SK-N-SH (cell line): ENCODE measurements at places on chromosomes 1 and 21. TPM values are rescaled to one million over a fixed set of nuclear protein-coding genes. Genes with fewer than 3 reads are reported as not detected.
A peak's percentile ranks its signal among the peaks of the same experiment; 100 is the strongest.

- DNase-seq, result no peak
Observed at GRCh38 chr1:234718496-234719453, 108.8 kb upstream of the IRF2BP2 start.

DNA sequence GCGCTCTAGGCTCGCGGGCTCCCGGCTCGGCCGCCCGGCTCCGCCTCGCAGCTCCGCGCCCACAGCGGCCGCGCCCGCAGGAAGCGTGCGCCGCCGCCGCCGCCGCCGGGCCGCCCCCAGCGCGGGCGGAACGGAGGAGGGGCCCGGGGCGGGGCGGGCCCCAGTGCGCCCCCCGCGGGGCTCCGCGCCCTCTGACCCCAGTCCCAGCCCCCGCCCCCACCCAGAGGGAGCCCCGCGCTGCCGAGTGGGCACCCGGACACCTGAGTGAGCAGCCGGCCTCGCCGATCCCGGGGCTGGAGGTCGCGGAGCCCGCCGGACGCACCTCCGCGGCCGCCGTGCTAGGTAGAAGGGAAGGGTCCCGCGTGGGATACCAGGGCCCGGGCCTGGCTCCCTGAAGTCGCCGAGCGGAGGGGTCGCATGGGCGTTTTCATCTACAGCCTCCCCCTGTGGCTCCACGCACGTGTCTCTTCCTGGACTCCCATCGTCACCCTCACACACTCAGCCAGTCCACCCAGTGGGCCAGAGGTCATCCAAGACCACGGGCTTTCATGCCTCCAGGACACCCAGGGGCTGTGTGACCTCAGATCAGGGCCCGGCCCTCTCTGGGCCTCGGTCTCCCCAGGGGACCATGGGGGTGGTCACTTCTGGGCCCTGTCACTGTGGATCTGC, at the start of gene SDC3:
SDC3 (minus strand) TSS at position 63 of the 669 bp plus-strand sequence. CDS start 172 bp downstream, outside the sequence.
- DNase-seq, result no peak

- DNase-seq, result no peak
Observed at GRCh38 chr1:245923215-245923614, 583.9 kb downstream of the SMYD3 start.

GRCh38 chr1:184597650-184598357, 156.9 kb downstream of the EDEM3 start:
- DNase-seq, result peak; percentile 12

DNA sequence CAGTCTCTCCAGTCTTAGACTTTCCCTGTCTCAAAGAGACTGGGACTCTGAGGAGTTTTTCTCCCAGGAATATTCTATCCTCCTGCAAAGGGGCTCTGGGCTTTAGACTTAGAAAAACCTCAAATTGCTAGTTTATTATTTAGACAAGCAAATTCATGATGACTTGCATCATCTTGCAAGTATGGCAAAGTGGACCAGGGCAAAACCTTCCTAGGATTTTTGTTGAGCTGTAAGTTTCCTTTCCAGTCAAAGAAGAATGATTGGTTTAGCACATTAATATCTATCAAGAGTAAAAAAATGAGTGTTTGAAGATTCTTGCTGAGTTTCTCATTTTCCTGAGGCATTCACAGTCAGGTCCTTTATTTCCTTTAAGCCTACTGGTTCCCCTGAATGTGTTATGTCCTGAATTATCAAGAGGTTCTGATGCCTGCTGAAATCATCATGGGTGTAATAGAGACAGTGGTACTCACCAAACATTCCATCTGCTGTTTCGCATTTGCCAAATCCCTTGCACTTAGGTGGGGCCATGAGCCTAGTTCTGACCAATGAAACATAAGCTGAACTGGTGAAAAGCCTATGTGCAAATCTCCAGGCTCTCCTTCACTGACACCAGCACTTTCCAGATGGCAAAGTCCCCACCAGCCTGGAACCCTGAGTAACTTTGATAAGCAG, 25.2 kb upstream of the SPAG17 start:
- no peak for DNase-seq

- peak; percentile 56 for DNase-seq
Observed at GRCh38 chr21:37208056-37208721, 58.9 kb downstream of the VPS26C start.

DNA sequence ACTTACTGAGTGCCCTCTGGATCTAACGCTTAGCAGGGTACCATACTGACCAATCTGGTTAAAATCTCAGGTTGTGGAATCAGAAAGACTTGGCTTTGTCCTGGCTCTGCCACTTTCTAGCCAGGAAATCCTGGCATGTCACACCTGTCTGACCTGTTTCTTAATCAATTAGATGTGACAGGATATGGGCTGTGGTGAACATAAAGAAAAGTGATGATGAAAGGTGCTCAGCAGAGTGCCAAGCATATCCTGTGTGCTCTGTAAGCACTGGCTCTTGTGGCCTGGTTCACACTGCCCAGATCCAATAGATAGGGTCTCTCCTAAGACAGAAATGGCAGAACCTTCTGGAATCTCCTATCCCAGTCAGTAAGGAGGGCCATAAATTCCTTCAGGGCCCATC, 53.9 kb downstream of the PHC2 start:
- DNase-seq, result no peak

GRCh38 chr1:218553197-218553596, 208.1 kb downstream of the TGFB2 start:
- no peak for DNase-seq

GRCh38 chr1:232109391-232109790, 482.8 kb downstream of the DISC1 start:
- no peak for DNase-seq

DNA sequence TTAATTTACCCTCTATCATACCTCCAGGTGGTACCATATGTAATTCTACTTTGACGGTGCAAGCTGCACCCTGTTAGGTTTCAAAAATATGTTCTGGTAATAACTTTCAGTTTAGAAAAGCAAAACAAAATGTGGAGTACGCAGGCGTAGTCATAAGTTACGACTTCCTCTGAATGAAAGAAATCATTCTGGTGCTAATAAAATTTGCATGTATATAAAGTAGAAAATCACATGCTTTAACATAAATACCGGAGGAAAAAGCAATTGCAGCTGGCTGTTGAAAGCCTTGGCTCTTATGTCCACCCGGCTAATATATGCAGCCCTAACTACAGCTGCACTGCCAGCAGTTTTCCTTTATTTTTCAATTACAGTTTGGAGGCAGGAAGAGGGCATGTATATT, 65.2 kb upstream of the TMPRSS15 start:
- DNase-seq, result no peak

- no peak for DNase-seq
Observed at GRCh38 chr1:179968994-179969919, 14.6 kb downstream of the CEP350 start.

DNA sequence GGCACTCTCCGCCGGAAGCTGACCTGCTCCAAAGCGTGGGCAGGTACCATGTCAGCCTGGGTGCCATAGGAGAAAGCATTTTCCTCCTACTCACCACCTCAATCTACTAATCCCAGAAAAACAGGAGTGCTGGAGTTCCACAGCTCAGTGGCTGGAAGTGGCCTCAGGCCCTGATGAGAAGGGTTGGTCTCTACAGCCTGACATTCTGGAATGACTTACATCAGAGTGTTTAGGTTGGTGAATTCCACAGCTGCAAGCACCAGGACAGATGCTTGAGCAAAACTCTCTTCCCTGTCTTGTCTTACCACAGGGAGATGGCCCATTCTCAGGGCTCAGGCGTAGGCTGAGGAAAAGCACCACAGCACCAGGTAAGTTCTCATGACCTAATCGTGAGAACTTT, 5.5 kb downstream of the SEC16B start:
- no peak for DNase-seq

GRCh38 chr1:41442697-41443251, 41.7 kb downstream of the EDN2 start:
- DNase-seq, result peak; percentile 74

- peak; percentile 50 for DNase-seq
Observed at GRCh38 chr1:168135116-168135920, 1.4 kb downstream of the GPR161 start.

DNA sequence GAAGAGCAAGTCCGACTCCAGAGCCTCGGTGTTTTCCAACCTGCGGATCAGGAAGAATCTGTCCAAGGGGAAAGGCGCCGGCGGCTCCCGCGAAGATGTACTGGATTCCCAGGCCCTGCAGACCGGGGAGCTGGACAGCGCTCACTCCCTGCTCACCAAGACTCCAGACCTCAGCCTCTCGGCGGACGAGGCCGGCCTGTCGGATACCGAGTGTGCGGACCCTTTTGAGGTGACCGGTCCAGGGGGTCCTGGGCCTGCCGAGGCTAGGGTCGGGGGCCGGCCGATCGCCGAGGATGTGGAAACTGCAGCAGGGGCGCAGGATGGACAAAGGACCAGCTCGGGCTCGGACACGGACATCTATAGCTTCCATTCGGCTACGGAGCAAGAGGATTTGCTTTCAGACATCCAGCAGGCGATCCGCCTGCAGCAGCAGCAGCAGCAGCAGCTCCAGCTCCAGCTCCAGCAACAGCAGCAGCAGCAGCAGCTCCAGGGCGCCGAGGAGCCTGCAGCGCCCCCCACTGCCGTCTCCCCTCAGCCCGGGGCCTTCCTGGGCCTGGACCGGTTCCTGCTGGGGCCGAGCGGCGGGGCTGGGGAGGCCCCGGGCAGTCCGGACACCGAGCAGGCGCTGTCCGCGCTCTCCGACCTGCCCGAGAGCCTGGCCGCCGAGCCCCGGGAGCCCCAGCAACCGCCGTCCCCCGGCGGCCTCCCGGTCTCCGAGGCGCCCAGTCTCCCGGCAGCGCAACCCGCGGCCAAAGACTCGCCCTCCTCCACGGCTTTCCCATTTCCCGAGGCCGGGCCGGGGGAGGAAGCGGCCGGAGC, 827 bp downstream of the FMN2 start:
- DNase-seq, result peak; percentile 88

DNA sequence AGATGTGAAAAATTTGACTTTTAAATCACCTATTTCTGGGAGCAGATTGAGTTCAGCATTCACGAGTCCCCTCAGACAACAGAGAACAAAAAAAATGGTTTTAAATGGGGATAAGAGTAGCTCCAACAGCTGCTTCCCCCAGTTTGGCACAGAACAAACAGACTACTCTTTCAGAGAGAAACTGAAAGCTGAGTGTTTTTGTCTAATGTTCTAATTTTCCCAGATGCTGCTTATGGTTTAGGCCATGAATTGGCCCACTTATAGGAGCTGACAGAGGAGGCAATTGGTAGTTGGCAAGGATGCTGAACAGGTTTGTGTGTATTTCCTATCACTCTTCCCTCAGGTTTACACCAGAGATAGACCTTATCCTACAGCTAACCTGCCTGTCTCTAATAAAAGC, 1637.4 kb upstream of the PRMT6 start:
- no peak for DNase-seq

- no peak for DNase-seq
Observed at GRCh38 chr1:116309090-116309870, 63.8 kb upstream of the ATP1A1 start.

DNA sequence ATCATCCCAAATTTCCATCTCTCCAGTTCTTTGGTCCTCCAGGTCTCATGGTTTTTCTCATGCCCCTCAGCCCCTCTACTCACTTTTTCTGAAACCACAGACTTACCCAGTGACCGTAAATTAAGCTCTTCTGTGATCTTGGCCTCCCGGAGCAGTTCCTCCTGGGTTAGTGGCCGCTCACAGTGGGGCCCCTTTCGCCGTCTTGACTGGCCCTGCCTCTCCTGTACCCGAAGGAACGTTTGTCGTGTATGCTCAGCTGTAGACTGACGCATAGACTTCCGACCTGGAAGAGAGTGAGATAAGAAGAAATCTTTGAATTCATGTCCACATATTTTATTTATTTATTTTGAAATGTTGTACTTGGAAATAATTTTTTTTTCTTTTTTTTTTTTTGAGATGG, 5.8 kb downstream of the VPS72 start:
- no peak for DNase-seq

- DNase-seq, result no peak
Observed at GRCh38 chr1:61116421-61116820, 34.1 kb downstream of the NFIA start.

GRCh38 chr1:29671446-29672356, 435.4 kb downstream of the PTPRU start:
- no peak for DNase-seq

GRCh38 chr1:161499099-161500039, 5.9 kb upstream of the FCGR2A start:
- DNase-seq, result no peak

DNA sequence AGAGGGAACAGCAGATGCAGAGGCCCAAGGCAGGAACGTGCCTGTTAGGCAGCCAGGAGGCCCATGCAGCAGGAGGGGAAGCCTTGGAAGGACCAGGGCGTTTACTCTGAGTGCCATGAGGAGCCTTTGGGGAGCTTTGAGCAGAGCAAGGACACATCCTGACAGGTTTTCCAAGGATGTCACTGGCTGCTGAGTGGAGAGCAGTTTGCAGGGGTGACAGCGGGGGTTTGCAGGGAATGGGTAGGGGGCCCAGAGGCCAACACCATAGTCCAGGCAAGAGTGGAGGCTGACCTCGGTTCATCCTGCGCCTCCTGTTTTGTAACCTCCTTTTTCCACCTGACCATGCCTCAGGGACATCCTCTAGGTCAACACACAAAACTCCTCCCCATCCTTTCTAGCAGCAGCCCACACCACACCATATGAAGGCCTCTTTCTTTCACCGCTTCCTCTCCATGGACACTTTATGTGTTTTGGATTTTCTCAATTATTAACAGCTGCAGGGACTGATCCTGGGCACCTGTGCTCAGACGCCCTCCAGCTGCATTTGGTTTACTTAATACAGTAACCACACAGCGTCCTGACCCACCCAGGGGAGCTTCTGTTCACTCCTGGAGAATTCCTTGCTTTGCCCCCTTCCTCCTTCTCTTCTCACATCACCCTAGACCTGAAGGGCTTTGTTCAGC, 528.5 kb downstream of the MATN1 start:
- DNase-seq, result no peak

GRCh38 chr1:247281001-247281574, 25.2 kb downstream of the VN1R5 start:
- DNase-seq, result no peak

DNA sequence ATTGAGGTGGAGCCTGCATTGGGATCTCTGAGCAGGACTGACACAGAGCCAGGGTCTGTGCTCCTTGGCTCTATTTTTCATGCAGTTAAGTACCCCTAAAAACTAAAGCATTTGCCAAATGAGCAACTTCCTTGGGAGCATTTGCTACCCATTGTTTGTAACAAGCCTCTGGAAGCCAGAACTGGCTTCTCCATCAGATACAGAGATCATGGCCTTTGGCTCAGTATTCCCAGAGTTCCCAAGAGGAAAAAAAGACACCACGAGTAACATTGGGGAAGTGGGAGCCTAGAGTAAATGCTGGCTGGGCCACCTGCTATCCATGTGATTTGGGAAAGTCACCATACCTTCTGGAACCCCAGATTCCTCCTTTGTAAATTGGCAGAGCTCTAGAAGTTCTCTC, 44.8 kb downstream of the OPTC start:
- no peak for DNase-seq

Gene ENAH
- 48.9 and 72.0 TPM in 2 replicates for polyA plus RNA-seq

Gene GMEB1
- 3.6 TPM in 2 replicates for polyA plus RNA-seq

Gene UBL4B
- polyA plus RNA-seq, result not detected in 2 replicates

Gene MTHFR
- polyA plus RNA-seq, result 5.3 and 7.6 TPM in 2 replicates

Gene BSND
- polyA plus RNA-seq, result not detected in 2 replicates

Gene SLAMF7
- polyA plus RNA-seq, result not detected in 2 replicates

Gene FLG2
- not detected in 2 replicates for polyA plus RNA-seq

Gene STIL
- polyA plus RNA-seq, result 4.9 and 5.8 TPM in 2 replicates
